ENCODE measurements at places on chromosomes 5 and 9. TPM values are rescaled to one million over a fixed set of nuclear protein-coding genes. Genes with fewer than 3 reads are reported as not detected.

Gene PCDHA9
- total RNA-seq: not detected

Gene MYORG
- 6.6 TPM for total RNA-seq

Gene PIP5KL1
- 0.87 TPM for total RNA-seq

DNA sequence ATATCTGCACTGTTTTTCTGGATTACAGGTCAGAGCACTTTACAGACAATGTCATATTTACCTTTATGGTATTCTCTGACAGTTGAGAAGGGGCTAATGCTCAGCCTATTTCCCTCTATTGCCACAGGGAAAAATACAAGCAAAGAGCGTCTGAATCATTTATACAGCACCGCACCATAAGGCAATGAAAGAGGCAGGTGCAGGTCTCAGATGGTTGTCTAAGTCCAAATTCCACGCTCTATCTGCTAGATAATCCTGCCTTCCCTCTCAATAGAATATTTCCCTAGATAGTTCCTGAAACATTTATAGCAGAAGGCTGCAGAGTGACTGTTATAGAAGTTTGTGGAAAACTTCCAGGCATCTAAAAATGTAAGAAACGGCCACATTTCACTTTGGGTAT lies 446.1 kb upstream of the CDH6 start:
- DNase-seq: no peak

DNA sequence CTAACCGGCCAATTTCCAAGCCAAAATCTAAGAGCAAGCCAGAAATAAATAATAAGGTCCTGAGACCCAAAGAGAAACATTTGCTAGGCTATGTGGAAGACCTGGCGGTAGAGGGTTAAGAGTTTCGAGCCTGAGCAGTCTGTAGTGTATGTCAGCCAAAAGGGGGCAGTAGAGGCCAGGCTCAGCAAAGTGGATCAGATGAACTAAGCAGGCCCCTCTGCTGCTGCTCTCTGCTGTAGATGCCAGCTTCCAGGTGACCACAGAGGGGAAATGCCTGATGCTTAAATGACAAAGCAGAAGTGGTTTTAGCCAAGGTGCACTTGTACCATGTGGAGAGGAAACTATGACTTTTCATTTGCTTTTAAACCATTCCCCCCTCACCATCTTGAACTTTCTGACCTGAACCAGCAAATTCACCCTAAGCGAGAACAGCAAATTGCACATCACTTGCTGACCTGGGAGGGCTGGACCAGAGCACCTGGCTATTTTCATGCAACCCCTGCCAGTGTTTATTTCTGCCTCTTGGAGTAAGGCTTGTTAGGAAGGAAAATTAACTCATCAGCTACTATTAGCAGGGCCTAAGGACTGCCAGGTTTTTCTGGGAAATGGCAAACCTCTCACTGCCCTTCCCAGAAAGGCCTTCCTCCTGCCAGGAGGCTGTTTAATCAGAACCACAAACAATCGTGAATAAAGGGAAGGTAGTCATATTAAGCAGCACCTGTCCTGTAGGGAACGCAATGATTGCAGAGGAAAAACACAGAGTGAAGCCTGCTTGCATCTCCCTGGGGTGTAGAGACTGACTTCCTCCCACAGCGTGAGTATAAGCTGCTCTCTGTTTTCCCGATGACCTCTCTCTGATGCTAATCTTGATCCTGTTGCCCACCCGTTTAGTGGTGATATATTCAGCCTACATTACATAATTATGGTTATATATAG lies 818.2 kb downstream of the TLR4 start:
- no peak for DNase-seq

- no peak for DNase-seq
These were observed 307.4 kb upstream of the HAPLN1 start for GRCh38 chr5:84028093-84028492.

DNA sequence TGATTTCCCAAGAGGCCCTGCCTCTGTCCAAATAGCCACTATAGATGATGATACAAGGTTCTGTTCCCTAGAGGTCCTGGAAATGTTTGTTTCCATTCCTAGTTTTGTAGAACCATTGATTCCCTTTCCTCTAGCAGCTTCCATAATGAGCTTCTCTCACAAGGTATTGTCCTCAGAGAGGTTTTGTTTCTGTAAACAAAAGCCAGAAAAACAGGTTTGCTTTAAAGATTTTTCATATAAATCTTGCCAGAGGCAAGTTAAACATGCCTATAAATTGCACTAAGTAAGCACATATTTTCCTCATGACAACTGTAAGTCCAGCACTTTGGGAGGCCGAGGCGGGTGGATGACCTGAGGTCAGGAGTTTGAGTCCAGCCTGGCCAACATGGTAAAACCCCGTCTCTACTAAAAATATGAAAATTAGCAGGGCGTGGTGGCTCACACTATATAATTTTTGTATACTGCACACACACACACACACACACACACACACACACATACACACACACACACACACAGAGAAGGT lies 1787.7 kb downstream of the EFNA5 start:
- no peak for DNase-seq

DNA sequence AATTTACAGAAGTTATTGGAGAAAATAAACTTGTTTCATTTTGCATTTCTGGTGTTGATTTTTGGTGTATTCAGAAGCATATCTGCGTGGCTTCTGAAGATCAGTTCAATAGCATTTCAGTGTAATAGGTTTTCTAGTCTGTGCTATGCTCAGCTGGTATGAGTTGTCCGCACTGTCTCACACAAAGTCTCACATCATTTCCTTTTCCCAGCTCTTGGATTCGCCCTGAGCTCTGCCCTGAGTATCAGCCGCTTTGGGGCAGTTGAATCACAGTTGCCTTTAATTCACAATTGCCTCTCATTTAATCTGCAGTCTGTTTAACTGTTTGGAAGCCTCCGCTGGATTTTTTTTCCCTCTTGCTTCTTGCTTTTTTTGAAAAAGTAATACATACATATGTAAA lies 6.4 kb upstream of the TTC23L start:
- DNase-seq: no peak

GRCh38 chr5:56829137-56829908 lies 14.0 kb downstream of the MAP3K1 start:
- DNase-seq: no peak

GRCh38 chr9:19148187-19148586 lies 20.9 kb upstream of the PLIN2 start:
- no peak for DNase-seq
